ENCODE measurements at places on chromosomes 7 and 10. TPM values are rescaled to one million over a fixed set of nuclear protein-coding genes. Genes with fewer than 3 reads are reported as not detected.

Gene SEMA3A
- 53.5 TPM for total RNA-seq

Gene SLC26A3
- total RNA-seq: not detected

Gene SYCE1
- not detected for total RNA-seq

Gene PLOD3
- total RNA-seq: 262 TPM

Gene ELMO1
- total RNA-seq: 27.4 TPM

Gene MBL2
- total RNA-seq: 0.05 TPM

Gene CASTOR2
- 1.2 TPM for total RNA-seq

Gene BTRC
- 9.1 TPM for total RNA-seq

Gene ANLN
- total RNA-seq: 107 TPM

Gene KCNIP2
- 0.45 TPM for total RNA-seq

Gene SHH
- total RNA-seq: not detected

Gene ACSL5
- total RNA-seq: 1.4 TPM

Gene OR6V1
- total RNA-seq: not detected

Gene IFIT3
- total RNA-seq: 6.6 TPM

Gene FKBP14
- total RNA-seq: 8.5 TPM

Gene GIMAP4
- 0.15 TPM for total RNA-seq

Gene OR2A1
- total RNA-seq: not detected

Gene UBE3C
- total RNA-seq: 61.0 TPM

Gene SYNPO2L
- not detected for total RNA-seq

Gene FRMPD2
- total RNA-seq: not detected

Gene INA
- total RNA-seq: not detected

Gene NRP1
- total RNA-seq: 118 TPM

Gene SHOC2
- 17.5 TPM for total RNA-seq

Gene ZNF117
- 2.4 TPM for total RNA-seq

Gene NPFFR1
- total RNA-seq: not detected

Gene ZMIZ2
- 13.1 TPM for total RNA-seq

Gene SRGN
- 3.8 TPM for total RNA-seq

Gene PNLIP
- not detected for total RNA-seq

Gene RPEL1
- not detected for total RNA-seq

Gene IMMP2L
- 21.0 TPM for total RNA-seq

Gene LIPN
- total RNA-seq: not detected

Gene FAM25A
- not detected for total RNA-seq

Gene CCL26
- total RNA-seq: 0.88 TPM

Gene XPNPEP1
- total RNA-seq: 109 TPM

Gene FBXL13
- total RNA-seq: 0.64 TPM

Gene GRID2IP
- not detected for total RNA-seq

Gene CLRN3
- not detected for total RNA-seq

Gene DMTF1
- total RNA-seq: 54.1 TPM

Gene KCND2
- total RNA-seq: 0.30 TPM

Gene GPR37
- total RNA-seq: 3.3 TPM

Gene ASB10
- not detected for total RNA-seq

Gene ZNF853
- 3.9 TPM for total RNA-seq

Gene MSRB2
- total RNA-seq: 13.1 TPM

Gene CTAGE8
- total RNA-seq: not detected

Gene LOXL4
- total RNA-seq: 393 TPM

Gene TAS2R3
- total RNA-seq: 0.16 TPM

Gene RBM20
- total RNA-seq: 0.64 TPM

Gene FHIP2A
- total RNA-seq: 8.5 TPM

Gene EVX1
- total RNA-seq: not detected

Gene CDH23
- total RNA-seq: 2.0 TPM

Gene CCT6A
- 295 TPM for total RNA-seq

Gene KIAA1549
- 3.6 TPM for total RNA-seq

Gene HABP2
- total RNA-seq: 0.08 TPM

Gene PTPRZ1
- 3.6 TPM for total RNA-seq

Gene FRAT1
- total RNA-seq: 4.5 TPM

All from A375 (cell line).